ENCODE measurements at places on chromosomes 11 and 22. TPM values are rescaled to one million over a fixed set of nuclear protein-coding genes. Genes with fewer than 3 reads are reported as not detected.

DNA sequence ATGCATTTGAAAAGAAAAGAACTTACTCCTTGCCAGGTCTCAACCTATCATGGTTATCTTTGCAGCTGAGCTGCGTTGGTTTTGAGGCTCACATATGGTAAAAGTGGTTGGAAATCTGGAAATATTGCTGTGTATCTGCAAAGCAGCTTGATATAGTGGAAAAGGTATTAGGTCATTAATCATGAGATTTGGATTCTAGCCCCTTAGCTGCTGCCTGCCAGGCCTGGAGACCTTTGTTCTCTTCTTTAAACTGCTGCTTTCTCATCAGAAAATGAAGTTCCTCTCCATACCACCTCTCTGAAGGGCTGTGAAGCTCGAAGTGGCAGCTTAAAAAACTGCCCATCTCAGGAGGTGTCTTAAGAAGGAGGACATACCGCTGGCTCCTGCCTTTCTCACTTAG is 5.7 kb downstream of the PPARA start:
- DNase-seq, result no peak

DNA sequence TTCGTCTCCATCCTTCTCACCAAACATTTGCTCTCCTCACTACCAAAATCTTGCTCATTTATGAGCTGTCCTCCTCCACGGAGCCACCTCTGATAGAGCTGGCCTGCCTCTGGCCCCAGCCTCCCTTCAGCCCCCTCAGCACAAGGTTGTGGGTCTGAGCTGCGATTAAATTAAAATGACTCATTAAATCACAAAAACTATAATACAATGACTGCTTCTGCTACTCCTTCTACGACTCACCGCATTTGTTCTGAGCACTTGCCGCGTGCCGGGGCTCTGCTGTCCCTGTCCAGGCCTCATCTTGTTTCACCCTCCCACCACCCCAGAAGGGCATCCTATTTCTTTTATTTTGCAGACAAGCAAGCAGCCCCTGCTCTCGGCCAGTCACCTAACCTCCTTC is 49.2 kb upstream of the TIMP3 start:
- no peak for DNase-seq

MACROD1 gene
- total RNA-seq, result 1.8 TPM

FAM227A gene
- total RNA-seq, result 2.8 TPM

- no peak for DNase-seq
Observed at GRCh38 chr11:28505232-28505631, 397.0 kb downstream of the METTL15 start.

GRCh38 chr11:3000032-3000961 is 8.2 kb upstream of the NAP1L4 start:
- no peak for DNase-seq

- no peak for DNase-seq
Observed at GRCh38 chr22:27972732-27973698, 54.0 kb upstream of the PITPNB start.

GRCh38 chr11:110355011-110355744 is 58.8 kb upstream of the RDX start:
- DNase-seq, result no peak

DNA sequence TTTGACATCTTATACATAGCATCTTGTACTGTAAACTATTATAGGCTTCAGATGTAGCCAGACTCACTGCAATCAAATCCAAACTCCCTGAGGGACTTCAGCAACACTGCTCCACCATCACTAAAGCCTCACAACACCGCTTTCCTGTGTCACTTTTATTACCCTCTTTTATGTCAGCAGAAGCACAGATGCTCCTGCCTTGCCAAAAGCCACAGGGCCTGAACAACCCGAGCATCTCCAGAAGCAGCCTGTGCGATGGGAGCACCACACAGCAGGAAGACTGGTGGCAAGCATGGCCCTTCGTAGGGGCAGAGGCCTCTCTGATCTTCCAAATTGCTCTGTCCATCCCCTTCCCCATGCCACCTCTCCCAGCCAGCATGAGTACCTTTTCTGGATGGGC is 22.9 kb downstream of the TMEM123 start:
- no peak for DNase-seq
